Fibroblast of skin of right quadriceps (primary cell): ENCODE measurements at places on chromosomes 12 and 14.

DNA sequence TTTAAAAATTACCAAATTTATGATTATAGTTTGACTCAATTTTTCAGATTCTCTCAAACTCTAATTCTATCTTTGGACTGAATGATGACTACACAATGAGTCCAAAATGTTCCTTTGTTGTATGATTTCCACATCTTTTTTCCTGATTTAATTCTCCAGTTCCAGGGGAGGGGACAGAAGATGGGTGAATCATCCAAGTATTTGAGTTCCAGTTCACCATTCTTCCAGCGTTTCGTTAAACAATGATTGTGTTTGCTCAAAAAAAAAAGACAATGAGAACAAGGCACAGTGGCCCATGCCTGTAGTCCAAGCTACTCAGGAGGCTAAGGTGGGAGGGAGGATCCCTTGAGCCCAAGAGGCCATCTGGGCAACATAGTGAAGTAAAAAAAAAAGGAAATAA is 23.8 kb downstream of the BAZ1A start:
- DNase-seq, result peak; percentile 60

DNA sequence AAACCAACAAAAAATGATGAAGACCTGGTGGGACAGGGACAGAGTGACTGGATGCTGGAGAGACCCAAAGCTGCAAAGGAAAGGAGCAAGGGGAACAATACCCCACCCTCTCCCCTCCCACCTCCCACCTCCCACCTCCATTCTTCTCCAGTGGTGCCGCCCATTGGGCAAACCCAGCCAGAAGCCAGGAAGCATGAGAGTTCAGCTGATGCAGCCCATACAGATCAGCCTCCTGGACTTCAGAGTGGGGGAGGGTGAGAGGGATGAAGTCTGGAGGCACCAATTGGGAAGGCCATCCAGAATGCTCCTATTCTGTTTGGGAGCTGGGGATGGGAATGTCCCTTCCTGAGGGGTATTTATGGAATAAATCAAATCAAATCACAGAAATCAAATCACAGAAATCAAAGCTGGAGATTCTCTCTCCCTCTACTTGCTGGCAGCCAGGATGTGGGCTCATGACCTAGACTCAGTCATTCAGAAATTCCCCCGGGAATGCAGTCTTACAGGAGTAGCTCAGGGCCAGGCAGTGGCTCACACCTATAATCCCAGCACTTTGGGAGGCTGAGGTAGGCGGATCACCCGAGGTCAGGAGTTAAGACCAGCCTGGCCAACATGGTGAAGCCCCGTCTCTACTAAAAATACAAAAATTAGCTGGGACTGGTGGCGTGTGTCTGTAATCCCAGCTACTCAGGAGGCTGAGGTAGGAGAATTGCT is 31.1 kb downstream of the IRF2BPL start:
- peak; percentile 62 for DNase-seq

DNA sequence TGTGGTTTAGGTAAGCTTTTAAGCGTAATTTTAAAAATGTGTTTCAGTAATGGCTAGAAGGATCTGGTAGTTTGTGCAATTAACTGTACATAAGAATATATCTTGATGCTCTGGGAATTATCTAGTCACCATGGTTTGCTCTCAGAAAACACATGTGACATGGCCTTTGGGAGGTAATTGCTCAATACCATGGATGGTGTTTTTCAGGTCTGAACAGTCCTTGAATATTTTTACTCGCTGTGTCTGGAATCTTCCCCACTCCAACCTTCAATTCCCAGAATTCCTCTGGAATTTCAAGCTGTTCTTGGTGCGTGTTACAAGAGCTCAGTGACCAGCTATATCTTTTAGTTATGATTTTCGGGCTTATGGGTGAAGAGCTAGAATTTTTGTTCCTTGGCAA is 85.3 kb downstream of the DAAM1 start:
- DNase-seq, result no peak

GRCh38 chr12:108784270-108784669 is 53.0 kb upstream of the CORO1C start:
- no peak for DNase-seq

DNA sequence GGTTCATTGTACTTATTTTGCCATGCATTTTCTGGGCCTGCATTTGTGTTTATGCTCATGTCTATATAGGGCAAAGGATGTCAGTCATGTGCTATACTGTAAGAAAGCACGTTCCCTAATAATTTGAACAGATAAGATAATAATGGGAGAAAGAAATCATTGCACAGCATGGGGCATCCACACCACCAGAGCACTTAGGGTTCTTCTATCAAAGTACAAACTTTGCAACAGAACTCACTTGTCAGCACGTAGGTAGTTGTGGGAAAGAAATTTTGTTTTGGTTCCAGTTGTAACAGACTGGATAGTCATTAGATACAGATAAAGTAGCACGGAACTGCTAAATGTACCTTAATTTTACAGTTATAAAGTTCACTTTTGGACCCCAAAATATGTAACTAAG is 10.1 kb downstream of the PPP1CC start:
- DNase-seq, result no peak

DNA sequence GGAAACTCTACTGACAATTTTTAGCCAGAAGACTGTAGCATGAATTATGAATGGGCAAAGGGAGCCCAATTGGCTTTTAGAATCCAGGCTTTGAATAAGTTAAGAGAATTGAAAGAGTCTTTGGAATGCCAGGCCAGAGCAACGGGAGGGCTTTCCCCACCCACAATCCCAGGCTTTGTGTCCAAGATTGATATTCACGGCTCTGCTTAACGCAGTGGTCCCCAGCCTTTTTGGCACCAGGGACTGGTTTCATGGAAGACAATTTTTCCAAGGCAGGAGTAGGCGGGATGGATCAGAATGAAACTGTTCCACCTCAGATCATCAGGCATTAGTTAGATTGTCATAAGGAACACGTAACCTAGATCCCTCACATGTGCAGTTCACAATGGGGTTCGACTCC is 79.6 kb downstream of the EPS8 start:
- no peak for DNase-seq

- DNase-seq, result no peak
Observed at GRCh38 chr12:114789821-114790220, 105.8 kb upstream of the TBX3 start.

GRCh38 chr14:89013098-89013504 is 188.7 kb downstream of the TTC8 start:
- peak; percentile 13 for DNase-seq
